Hematopoietic multipotent progenitor cell treated with erythropoietin and hydrocortisone succinate and interleukin-3 and kit ligand, for 17 days (in vitro differentiated cells): ENCODE measurements at places on chromosomes 16 and 17.

DNA sequence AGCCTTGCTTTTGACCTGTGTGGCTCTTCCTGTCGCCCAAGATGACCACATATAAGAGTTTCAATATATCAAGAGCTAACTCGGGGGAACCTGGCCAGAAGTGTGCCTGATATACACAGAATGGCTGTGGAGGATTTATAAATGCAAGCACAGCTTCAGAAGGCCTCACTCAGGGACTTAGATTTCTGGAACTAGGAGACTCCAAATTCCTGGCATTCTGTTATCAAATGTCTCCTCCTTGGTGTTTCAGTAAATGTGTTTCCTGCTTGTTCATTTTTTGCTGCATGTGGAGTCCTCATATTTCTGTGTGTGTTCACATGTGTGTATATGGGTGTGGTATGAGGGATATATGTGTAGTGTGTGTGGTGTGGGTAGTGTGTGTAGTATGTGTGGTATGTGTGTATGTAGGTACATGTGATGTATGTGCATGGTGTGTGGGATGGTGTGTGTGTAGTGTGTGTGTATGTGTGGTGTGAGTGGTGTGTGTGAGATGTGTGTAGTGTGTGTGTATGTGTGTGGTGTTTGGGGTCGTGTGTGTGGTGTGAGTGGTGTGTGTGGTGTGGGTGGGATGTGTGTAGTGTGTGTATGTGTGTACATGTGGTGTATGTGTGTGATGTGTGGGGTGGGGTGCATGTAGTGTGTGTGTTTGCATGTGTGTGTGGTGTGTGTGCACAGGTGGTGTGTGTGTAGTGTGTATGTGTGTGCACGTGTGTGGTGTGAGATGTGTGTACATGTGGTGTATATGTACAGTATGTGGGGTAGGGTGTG, 981 bp upstream of the CD300H start:
- no peak for DNase-seq

DNA sequence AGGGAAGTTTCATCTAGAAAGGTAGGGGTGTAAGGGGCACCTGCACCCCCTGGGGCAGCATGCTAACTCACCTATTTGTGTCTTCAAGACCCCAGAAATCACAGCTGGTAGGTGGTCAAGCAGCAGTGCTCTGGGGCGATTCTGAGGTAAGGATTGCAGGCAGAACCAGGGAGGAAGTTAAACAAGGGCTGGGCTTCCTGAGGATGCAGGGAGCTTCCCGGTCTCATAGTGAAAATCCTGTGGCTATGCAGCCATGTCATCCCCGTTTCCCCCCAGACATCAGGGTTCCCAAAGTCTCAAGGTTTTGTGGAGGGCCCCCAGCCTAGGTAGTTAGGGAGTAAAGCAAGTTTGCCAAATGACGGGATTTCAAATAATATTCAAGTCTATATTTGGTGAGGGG, 78.5 kb downstream of the C16orf78 start:
- DNase-seq: no peak

- DNase-seq: peak; percentile 32
Observed at GRCh38 chr17:63550817-63551639, 751 bp downstream of the DCAF7 start.

GRCh38 chr17:75317671-75318070, 28.4 kb upstream of the SLC25A19 start:
- no peak for DNase-seq

DNA sequence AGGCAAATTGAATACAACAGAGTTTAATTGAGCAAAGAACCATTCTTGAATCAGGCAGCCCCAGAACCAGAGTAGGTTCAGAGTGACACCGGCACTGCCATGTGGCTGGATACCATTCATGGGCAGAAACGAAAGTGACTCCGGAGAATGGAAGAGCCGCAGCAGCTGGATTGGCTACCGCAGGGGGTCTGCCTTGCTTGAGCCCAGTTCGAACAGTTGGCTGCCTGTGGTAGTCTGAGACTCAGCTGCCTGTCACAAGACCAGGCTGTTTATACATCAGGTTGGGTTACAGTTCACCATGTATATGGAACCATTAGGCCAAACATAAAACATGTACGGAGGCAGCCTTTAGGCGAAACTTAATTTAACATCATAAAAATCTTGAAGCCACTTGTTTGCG, 205.2 kb upstream of the CHMP6 start:
- no peak for DNase-seq

- peak; percentile 54 for DNase-seq
Observed at GRCh38 chr16:75065149-75065505, 51.5 kb downstream of the LDHD start.
